ENCODE measurements at places on chromosomes 7 and 10.

- DNase-seq: no peak
Measured at GRCh38 chr7:107274506-107274905, 105.7 kb downstream of the HBP1 start.

DNA sequence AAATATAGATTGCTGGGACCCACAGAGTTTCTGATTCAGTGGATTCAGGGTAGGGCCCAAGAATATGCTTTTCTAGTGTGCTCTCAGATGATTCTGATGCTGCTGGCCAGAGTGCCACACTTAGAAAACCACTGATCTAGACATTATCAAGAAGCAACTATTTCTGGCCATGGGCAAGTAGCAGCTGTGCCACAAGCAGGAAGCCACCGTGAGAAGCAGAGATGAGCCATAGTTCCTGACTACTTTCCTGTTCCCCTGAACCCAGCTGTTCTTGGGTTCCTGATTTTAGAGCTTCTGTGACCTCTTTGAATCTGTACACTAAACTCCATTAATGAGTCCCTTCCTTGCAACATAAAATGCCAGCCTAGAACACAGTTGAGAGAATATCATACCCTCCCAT lies 38.1 kb upstream of the PIK3AP1 start:
- no peak for DNase-seq

- no peak for DNase-seq
Measured at GRCh38 chr7:64951250-64951848, 39.5 kb downstream of the ZNF117 start.

DNA sequence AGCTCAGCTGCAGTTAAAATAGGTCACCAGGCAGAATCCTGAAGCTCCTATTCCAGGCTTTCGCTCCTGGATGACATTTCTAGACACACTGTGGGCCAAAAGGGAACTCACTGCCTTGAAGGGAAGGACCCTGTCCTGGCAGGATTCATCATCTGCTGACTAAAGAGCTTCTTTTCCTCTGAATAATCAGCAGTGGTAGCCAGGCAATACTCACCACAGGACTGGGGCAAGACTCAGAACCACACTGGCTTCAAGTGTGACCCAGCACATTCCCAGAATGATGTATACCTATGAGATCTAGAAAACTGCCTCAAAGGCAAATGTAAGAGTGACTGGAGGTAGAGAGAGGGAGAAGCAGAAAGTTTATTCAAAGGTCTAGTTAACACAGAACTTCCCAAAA lies 29.5 kb upstream of the EBF3 start:
- DNase-seq: no peak

DNA sequence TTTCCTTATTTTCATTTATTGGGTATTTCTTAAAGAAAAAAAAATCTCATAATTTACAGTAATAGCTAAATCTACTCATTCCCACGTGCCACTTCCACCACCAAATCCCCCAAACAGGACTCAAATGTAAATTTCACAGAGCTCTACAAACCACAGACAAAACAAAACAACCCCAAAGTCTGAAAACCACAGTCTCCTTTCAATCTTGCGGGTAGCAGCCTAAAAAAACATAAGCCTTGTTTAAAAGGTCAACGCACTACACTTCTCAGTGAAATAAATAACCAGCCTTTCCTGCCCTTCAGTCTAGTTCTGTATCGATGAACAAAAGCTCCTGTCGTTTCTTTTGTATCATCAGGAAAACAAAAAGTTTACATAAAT lies 121.8 kb upstream of the AFAP1L2 start:
- no peak for DNase-seq

- DNase-seq: no peak
Measured at GRCh38 chr10:81898518-81898917, 23.5 kb downstream of the NRG3 start.

- DNase-seq: no peak
Measured at GRCh38 chr7:117041007-117041406, 87.7 kb downstream of the ST7 start.

GRCh38 chr7:11591943-11592342 lies 240.1 kb downstream of the THSD7A start:
- no peak for DNase-seq

DNA sequence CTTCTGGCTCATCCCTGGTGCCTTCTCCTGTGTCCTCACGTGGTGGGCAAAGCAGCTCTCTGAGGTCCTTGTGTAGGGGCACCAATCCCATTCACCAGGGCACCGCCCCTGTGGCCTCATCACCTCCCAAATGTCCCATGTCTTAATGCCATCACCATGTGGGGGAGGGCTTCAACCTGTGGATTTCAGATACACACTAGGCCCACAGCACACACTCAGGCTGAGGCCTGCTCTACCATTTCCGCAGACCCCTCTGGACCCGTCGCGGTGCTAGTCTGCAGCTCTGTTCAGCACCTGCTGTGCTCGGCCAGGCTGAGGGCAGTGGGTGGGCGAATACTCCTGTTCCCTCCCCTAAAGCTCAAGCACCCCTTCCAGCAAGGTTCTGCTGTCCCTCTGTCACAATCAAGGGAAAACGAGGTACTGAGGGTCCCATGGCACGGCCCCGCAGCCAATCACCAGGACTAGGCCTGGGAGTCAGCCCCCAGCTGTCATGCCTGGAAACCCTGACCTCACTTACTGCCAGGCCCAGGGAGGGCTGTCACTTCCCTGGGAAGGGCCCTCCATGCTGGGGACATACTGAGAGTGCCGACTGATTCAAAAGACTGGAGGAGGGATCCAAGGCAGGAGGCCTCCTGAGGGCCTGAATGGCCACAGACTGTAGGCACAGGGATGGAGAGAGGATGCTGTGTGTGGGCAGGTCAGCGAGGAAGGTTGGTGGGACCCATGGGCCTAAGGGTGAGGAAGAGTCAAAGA lies 123.8 kb upstream of the RET start:
- peak; percentile 22 for DNase-seq

GRCh38 chr10:34364253-34365037 lies 450.7 kb downstream of the PARD3 start:
- DNase-seq: no peak

DNA sequence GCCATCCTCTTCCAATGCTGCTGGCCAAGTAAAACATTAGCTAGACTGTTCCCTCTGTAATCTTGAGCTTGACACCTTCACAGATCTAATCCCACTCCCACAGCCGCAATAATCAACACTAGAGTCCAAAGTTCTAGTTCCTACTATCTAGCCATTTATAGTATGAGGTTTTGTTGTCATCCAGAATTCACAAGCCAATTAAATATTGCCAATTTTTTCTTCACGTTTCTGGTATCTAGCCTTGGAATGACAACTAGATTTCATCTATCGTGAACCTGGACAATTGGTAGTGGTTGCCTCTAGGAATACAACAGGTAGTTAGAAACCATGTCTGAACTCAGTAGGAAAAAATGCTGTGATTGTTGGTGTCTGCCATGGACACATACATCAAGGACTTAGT lies 10.4 kb downstream of the WASL start:
- no peak for DNase-seq

GRCh38 chr10:60197206-60197605 lies 192.5 kb downstream of the ANK3 start:
- no peak for DNase-seq

GRCh38 chr10:95266674-95267095 lies 24.1 kb downstream of the PDLIM1 start:
- DNase-seq: no peak

- no peak for DNase-seq
Measured at GRCh38 chr7:94251-94801, 98.0 kb upstream of the FAM20C start.

- no peak for DNase-seq
Measured at GRCh38 chr7:44583146-44583865, 1.3 kb upstream of the TMED4 start.

DNA sequence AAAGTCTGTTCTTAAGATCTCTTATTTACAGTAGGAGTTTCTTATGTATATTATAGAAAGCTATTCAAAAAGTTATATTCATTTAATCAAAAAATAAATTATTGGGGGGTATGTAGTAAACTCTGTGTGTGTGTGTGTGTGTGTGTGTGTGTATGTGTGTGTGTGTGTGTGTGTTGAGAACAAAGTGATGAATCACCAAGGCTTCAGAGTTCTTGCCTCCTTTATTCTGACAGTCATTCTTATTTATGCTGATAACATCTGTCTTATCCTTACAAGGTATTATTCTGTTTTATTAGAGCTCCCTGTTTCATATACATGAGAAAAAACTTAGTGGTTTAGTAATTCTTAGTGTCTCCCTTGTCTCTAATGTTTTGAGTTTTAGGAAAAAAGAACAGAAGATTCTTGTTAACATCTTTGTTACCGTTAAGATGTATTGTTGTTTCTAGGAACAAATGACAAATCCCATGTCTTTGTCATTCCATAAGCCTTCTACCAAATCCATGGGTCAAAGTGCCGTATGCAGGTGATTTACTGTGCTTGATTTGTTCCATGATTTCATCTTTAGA lies 424.0 kb downstream of the EXOC4 start:
- DNase-seq: no peak

DNA sequence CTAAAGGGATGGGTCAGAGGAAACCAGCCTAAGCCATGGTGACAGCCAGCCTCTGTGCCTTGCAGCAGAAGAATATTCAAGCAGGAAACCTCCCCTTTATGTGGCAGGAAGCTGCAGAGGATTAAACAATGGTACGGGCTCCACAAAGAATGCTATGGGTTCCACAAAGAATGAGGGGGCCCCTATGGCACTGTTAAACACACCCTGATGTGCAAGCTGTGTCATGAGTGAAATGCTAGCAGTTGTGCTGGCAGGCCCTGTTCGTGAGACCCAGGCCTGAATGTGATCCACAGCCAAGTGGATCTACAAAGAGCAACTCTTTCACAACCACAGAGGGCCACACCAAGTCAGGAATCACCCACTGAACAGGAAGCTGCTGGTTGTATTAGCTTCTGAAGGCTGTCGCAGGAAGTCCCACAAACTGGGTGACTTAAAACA lies 68.9 kb downstream of the MYOF start:
- no peak for DNase-seq

DNA sequence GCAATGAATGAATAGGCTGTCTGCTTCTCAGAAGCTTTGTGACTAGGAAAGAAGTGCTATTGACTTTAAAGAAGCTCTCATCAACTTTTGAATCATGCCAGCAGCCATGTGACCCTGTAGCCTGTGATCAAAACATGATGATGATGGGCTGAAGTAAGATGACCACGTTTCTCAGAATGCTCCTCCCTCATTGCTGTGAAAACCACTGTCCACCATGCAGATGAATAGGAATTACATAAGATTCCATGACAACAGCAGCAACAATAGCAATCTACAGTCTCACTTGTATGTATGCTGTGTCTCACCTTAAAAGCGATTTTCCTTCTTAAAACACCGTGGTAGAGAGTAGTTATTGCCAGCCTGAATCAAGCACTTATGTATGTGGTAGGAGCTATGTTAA lies 228.4 kb downstream of the TRIL start:
- no peak for DNase-seq

- peak; percentile 61 for DNase-seq
Measured at GRCh38 chr10:93074597-93075368, 1.1 kb downstream of the CYP26A1 start.

GRCh38 chr7:15334536-15335263 lies 227.1 kb downstream of the AGMO start:
- no peak for DNase-seq

GRCh38 chr7:151291206-151291605 lies 42.7 kb upstream of the SMARCD3 start:
- no peak for DNase-seq

GRCh38 chr7:110856704-110857103 lies 234.2 kb upstream of the LRRN3 start:
- DNase-seq: no peak
